ENCODE measurements at places on chromosomes 16 and 17.

- DNase-seq: no peak
These were observed 1.4 kb downstream of the OSBPL7 start for GRCh38 chr17:47820033-47820789.

- no peak for DNase-seq
These were observed 21.1 kb downstream of the MGAT5B start for GRCh38 chr17:76889323-76889722.

GRCh38 chr17:80045703-80046102, 9.3 kb downstream of the CCDC40 start:
- no peak for DNase-seq

GRCh38 chr17:34370376-34370996, 7.5 kb upstream of the CCL1 start:
- no peak for DNase-seq

- DNase-seq: no peak
These were observed 138.9 kb downstream of the SEC14L1 start for GRCh38 chr17:77279448-77280303.

DNA sequence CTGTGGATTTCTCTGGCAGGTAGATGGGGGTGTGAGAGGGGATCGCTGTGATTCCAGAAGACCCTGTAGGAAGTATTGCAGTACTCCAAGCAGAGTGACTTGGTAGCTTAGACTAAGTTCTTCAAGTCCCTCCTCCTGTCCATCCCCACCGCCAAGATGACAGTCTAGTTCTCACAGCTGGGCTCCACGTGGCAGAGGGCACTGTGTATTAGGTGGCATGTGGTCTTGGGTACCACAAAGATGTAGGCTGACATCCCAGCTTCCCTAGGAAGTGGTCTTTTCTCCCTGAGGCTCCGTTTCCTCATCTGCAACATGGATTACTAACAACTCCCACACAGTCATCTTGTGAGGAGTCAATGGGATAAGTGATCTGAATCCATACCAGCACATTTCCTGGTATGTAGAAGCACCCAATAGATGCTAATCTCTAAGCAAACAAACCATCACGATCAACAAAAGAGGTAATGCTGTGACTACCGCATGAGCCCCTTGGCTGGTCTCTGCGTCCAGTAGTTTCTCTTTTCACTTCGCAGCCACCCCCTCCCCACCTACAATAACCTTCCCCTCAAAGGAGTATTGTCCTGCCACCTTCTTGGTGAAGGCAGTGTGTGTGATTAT, 349.1 kb upstream of the EEF2KMT start:
- no peak for DNase-seq

GRCh38 chr16:29684679-29685078, 5.7 kb downstream of the QPRT start:
- no peak for DNase-seq

DNA sequence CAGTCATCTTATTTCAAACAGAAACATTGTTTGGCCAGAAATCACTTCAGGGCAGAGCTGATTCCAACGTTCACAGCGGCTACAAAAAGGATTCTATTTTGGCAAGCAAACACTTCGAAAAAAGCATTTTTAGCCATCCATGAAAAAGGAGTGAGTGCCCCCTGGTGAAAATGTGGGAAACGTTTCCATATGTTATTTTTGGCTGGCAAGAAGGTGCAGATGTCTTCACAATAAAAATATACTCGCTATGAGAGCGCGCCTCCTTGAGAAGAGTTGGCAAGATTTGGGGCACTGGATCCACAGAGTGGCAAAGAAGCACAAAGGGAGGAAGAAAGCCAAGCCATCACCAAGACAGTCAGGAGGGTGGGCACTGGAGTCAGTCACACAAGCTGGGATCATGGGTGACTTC, 191.1 kb downstream of the CHD9NB start:
- DNase-seq: no peak

- DNase-seq: peak; percentile 68
These were observed 941 bp upstream of the MRPS34 start for GRCh38 chr16:1773703-1774447.

DNA sequence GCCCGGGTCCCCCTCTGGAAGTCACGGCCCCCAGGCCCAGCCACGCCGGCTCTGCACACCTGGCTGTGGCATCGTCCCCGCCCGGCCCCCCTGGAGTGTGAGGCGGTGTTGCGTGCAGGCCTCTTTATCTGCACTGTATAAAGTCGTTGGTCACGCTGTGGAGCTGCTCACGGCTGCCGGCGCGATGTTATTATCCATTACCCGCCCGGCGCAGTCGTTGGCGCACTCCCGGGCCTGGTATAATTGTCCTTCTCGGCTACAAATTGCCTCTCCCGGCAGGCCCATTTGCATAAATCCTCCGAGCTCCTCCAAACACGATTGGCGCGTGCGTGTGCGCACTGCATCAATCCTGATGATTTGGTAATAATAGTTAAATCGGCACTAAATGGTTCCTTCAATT, 57.8 kb downstream of the BAHCC1 start:
- DNase-seq: no peak

- DNase-seq: no peak
These were observed 6.6 kb upstream of the PMP22 start for GRCh38 chr17:15271741-15272140.

GRCh38 chr16:76683051-76683450, 405.9 kb downstream of the CNTNAP4 start:
- DNase-seq: no peak

DNA sequence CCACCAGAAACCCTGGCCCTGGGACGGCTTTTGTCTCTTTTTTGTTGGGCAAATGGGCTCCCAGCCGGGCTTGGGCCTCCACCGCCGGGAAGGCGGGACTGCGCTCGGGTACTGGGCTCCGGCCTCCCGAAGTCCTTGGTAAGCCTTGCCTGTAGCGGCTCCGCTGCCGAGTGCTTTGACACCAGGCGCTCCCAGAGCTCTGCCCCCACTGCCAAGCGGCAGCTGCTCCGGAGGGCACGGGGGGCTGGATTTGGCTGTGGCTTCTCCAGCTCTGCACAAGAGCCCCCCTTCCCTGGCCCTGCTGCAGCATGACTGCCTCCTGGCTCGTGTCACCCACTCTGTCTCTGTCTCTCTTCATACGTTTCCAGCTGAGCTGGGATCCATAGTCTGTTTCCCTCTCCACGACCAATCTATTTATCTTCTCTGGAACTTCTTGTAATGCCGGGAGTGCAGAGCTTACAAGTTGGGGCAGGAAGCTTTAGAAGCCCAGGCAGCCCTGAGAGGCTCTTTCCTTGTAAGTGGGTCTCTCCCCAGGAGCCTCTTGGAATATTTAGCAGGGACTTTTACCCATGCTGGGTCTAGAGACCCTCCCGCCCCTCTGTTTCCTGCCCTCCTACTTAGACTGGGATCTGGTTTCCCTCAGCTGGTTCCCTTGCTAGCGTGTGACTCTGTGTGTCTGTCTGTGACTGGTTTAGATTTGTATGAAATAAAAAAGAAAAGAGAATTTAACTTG, 246.9 kb upstream of the GSE1 start:
- no peak for DNase-seq

DNA sequence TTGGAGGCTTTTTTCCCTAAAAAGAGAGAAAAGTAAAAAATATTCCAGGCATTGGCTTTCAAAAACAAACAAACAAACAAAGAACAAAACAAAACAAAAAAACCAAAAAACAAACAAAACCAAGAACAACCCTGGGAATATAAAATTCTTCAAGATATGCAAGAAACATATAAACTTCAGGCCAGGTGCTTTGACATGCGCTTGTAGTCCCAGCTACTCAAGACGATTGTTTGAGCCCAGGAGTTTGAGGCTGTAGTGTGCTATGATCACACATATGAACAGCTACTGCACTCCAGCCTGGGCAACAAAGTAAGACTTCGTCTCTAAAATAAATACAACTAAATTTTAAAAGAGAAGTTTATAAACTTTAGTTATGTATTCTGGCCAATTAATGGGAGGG, 52.5 kb upstream of the TEX2 start:
- no peak for DNase-seq

GRCh38 chr16:84933774-84934631, 77.3 kb downstream of the ZDHHC7 start:
- no peak for DNase-seq

GRCh38 chr17:43402078-43402477, 3.3 kb downstream of the ARL4D start:
- no peak for DNase-seq
